NCI-H146 (cell line): ENCODE measurements at places on chromosomes 1 and 21.
A peak's percentile ranks its signal among the peaks of the same experiment; 100 is the strongest.

DNA sequence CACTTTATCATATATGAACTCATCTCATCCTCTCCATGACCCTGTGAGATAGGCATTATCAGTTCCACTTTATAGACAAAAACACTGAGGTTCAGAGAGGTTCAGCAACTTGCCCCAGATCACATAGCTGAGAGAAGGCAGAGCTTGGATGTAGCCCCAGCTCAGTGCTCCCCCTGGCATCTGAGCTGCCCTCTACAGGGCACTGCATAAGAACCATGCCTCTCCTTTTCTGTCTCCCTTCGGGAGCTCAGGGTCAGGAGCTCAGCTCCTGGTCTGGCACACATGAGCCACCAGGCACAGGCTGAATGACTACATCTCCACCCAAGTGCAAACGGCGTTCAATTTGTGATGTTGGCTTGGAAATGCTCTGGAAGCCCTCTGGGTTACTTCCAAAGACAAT lies 16.9 kb downstream of the RAB7B start:
- no peak for DNase-seq

GRCh38 chr1:94633051-94633450 lies 91.5 kb upstream of the F3 start:
- no peak for DNase-seq

DNA sequence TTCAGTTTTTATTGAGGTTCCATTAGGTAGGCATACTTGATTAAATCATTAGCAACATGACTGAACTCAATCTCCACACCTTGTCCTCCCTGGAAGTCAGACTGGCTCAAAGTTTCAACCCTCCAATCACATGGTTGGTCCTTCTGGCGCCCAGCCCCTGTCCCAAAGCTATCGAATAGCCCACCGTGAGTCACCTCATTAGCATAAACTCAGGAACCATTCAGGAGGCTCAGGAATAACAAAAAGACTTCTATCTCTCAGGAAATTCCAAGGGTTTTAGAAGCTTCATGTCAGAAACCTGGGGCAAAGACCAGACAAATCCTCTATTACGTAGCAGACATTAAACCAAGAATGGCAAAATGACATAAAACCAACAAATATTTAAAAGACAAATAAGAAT lies 78.6 kb downstream of the RGS2 start:
- no peak for DNase-seq

DNA sequence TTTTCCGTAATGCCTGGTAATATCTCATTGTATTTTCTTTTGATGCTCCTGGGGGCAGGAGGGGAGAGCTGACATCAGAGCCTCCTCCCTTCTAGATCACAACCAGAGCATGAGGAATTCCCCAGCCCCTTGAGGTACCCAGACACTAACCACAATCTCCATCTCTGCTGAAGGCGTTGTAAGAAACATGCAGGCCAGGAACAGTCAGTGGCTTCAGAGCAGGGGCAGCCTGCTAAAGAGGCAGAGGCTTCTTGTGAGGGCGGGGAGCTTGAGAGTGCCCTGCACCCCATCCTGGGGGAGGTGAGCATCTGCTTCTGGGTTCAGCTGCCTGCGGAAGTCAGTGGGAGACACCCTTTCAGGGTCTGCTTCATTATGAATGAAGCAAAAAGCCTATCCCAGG lies 19.0 kb downstream of the MAPKAPK2 start:
- DNase-seq: no peak

DNA sequence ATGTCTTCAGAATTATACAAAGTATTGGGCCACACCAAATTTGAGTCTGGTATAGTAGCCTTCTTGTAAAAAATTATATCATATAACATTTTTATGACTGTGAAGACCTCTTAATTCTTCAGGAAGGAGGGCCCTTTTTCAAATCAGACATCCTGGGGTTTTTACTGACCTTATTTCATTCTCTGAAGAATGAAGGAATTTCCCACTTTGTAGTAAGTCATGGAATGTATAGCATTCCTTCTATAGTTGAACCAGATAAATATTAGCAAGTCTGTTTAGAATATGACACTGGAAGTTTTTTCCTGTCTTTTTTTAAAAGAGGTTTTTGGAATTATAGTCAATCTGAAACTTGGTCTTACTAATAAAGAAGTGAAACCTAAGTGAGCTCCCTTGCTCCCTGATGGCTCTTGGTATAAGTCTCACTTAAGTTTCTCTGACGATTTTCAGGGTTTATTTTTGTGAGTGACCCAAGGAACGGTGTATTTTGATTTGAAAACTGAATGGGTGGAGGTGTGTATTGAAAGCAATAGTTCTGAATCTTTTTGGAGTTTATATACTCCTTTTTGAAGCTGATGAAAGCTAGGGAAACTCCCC lies 23.7 kb downstream of the SNX27 start:
- no peak for DNase-seq

GRCh38 chr21:35395728-35396127 lies 346.6 kb upstream of the RUNX1 start:
- DNase-seq: no peak

- DNase-seq: no peak
These were observed 184.0 kb downstream of the CDC7 start for GRCh38 chr1:91684481-91685196.

GRCh38 chr21:42435401-42435800 lies 31.7 kb downstream of the UBASH3A start:
- DNase-seq: no peak

DNA sequence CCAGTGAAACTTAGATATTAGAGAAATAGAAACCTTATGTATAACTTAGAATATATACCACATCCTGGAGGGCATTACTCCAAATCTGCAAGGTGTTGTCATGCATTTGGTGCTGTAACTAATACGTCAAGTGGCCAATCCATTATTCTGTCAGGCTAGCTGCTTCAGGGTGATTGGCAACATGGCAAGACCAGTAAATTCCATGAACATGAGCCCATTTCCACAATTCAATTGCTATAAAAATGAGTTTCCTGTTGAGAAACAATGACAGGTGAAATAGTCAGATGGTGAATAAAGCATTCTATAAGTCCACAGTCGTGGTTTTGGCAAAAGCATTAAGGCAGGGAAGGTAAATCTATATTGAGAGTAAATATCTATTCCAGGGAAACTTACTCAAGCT lies 566.0 kb downstream of the ADGRL2 start:
- no peak for DNase-seq

DNA sequence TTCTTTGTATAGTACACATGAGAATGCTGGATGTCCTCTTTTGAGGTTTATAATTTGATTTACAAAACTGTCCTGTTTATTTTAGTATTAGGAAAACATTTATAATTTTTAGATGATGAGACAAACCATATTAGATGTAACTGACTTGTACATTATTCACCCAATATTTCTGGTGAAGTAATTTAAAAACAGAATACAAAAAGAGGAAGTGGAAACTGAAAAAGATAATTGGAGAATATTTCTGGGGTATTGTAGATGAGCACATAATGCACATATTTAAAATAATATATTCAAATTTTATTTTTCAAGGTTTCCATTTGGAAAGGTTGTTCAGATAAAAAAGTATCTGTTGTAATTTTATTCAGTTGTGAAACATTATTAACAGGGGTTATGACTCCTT lies 40.7 kb downstream of the XPR1 start:
- no peak for DNase-seq

GRCh38 chr1:12658531-12659453 lies 14.9 kb downstream of the AADACL4 start:
- DNase-seq: peak; percentile 51

GRCh38 chr1:212155219-212155618 lies 119.7 kb downstream of the DTL start:
- DNase-seq: no peak

GRCh38 chr1:94658221-94658620 lies 116.7 kb upstream of the F3 start:
- no peak for DNase-seq

- no peak for DNase-seq
These were observed 441.6 kb downstream of the NCAM2 start for GRCh38 chr21:21439761-21440160.

DNA sequence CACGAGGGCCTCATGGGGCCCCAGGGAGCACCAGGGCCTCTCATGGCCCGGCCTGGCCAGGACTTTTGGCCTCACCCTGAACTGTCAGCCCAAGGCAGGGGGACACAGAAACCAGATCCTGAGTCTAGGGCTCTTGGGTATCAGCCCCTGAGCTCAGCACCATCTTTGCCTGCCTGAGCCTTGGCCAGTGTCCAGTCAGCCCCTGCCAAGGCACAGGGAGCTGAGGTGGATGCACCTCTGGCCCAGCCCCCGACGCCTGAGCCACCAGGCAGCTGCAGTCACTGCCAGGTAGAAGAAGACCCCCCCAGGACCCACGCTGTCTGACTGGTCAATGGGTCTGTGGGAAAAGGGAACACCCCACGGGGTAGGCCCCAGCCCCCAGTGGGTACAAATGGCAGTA lies 25.3 kb downstream of the CDCA8 start:
- no peak for DNase-seq

- no peak for DNase-seq
These were observed 84.9 kb upstream of the SLC44A3 start for GRCh38 chr1:94734963-94735901.

- no peak for DNase-seq
These were observed 24.4 kb downstream of the PLXNA2 start for GRCh38 chr1:208219659-208220282.

GRCh38 chr1:112284796-112285195 lies 111.2 kb upstream of the CTTNBP2NL start:
- DNase-seq: no peak

DNA sequence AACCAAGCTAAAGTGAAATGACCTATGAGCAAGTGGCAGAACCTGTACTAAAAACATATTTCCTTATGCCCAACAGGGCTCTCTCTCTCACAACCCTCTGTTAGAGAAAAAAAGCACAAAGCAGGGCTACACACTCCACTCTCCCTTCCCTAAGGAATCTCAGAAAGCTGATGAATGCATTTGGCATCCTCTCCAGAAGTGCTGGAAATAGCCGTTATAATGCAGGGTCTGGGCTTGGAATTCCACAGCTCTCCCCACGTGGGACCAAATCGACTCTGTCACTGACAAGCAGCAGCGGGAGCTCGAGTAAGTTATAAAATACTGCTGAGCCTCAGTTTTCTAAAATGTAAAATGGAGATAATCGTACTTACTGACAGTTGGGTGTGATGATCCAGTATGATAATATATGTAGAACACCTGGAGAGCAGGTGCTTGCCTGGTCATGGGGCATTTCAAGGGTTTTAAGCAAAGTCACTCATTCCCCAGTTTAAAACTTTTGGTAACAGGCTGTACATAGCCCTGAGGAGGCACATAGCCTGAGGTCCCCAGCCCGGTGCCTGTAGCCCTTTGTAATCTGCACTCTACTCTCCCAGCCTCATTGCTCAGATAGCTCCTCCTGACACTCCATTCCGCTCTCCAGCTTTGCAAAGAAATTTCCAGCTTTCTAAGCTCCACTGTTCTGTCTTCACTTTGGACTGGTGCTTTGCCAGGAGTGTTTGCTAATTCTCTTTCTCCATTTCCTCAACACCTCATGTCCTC lies 175.6 kb upstream of the DAB1 start:
- no peak for DNase-seq

- no peak for DNase-seq
These were observed 1142.7 kb upstream of the NCAM2 start for GRCh38 chr21:19855522-19855921.

- no peak for DNase-seq
These were observed 62.3 kb upstream of the COL11A1 start for GRCh38 chr1:103170609-103171008.

DNA sequence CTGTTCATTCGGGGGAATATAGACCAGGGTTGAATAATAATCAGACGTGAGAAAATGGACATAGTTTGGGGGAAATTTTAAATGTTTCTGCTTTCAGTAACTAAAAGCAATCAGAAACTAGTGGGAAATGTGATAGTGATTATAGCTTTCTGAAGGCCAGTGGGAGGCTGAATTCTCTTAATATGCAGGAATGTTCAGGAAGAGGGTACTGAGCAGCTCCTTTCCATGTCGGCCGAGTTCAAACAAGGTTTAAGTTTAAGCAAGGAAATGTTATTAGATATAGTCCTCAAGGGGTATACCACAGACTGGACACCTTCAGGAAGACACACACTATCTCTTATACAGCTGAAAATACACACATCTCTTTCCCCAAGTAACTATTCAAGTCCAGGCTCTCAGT lies 105.5 kb downstream of the HHAT start:
- no peak for DNase-seq

- no peak for DNase-seq
These were observed 48.6 kb downstream of the TNFRSF8 start for GRCh38 chr1:12111741-12112140.

DNA sequence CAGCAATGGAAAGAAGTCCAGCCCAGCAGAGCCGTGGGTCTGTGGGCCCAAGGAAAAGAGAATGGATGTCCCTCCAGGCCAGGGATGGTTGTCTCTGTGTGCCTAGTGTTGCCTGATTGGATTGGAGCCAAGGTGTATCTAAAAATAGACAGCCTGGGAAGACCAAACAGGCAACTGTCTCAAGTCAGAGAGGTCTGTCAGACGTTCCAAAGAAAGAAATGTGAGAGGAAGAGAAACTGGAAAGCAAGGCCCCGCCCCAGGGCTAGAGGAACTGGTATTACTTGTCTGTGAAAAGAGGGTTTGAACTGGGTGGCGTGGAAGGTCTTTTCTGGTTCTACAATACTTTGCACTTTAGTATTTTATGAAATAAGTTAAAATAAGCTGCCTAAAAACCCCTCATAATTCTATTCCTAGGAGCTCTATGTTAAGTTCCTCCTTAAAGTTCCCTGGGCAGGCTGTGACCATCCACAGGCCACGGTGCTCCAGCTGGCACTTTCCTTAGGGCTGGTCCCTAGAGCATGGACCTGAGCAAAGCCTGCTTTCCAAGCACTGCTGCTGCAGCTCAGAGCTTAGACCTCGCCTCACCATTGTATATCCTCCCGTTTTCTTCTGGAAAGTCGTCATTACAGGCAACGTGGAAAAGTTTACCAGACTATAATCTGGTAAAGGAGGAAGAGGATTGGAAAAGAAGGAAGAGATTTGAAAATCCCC lies 151.6 kb downstream of the DISC1 start:
- no peak for DNase-seq

GRCh38 chr1:76940571-76941335 lies 73.5 kb downstream of the ST6GALNAC5 start:
- DNase-seq: no peak

DNA sequence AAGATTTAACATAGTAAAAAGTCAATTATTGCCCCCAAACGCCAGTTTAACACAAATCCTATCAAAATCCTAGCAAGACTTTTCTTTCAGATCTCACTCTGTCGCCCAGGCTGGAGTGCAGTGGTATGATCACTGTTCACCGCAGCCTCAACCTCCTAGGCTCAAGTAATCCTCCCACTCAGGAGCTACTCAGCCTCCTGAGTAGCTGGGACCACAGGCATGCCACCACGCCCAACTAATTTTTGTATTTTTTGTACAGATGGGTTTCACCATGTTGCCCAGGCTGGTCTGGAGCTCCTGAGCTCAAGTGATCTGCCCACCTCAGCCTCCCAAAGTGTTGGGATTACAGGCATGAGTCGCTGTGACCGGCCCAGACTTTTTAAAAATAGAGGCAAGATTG lies 4.8 kb downstream of the SNIP1 start:
- no peak for DNase-seq
